A549 treated with RU486 at 1 μM for 4 hours (cell line): ENCODE measurements at places on chromosomes 7 and 10. TPM values are rescaled to one million over a fixed set of nuclear protein-coding genes. Genes with fewer than 3 reads are reported as not detected.

Gene NRP1
- total RNA-seq: 84.8 to 110 TPM (median 90.9 TPM) in 5 replicates

Gene IFIT1B
- not detected in 5 replicates for total RNA-seq

Gene EVX1
- total RNA-seq: 0.07 to 0.32 TPM (median 0.23 TPM) in 3 of 5 replicates, not detected in the others

Gene ZP3
- 14.4 to 21.7 TPM (median 19.4 TPM) in 5 replicates for total RNA-seq

Gene KMT2E
- total RNA-seq: 11.0 to 19.1 TPM (median 17.9 TPM) in 5 replicates

Gene OR2A1
- total RNA-seq: not detected in 5 replicates

Gene ADRA2A
- total RNA-seq: 0.05 to 0.07 TPM (median 0.06 TPM) in 4 of 5 replicates, not detected in the other

Gene SFRP4
- total RNA-seq: 3.3 to 6.9 TPM (median 4.5 TPM) in 5 replicates

Gene GLUD1
- 78.8 to 101 TPM (median 96.9 TPM) in 5 replicates for total RNA-seq

Gene REEP3
- 16.5 to 21.2 TPM (median 19.6 TPM) in 5 replicates for total RNA-seq

Gene UBE3C
- 49.7 to 77.0 TPM (median 68.4 TPM) in 5 replicates for total RNA-seq

Gene KIAA1549
- 5.7 to 8.2 TPM (median 7.2 TPM) in 5 replicates for total RNA-seq

Gene OR2AE1
- not detected in 5 replicates for total RNA-seq

Gene ARL4A
- total RNA-seq: 35.3 to 47.1 TPM (median 43.7 TPM) in 5 replicates

Gene PKD2L1
- total RNA-seq: 0.07 TPM in 1 of 5 replicates, not detected in the others

Gene CYP2C19
- total RNA-seq: not detected in 5 replicates

Gene AOC1
- not detected in 5 replicates for total RNA-seq

Gene TDRD1
- not detected in 5 replicates for total RNA-seq

Gene ASB13
- total RNA-seq: 18.3 to 26.5 TPM (median 21.9 TPM) in 5 replicates

Gene STEAP1B
- 0.20 to 0.32 TPM in 2 of 5 replicates, not detected in the others for total RNA-seq

Gene CD36
- total RNA-seq: 0.06 to 0.29 TPM (median 0.15 TPM) in 4 of 5 replicates, not detected in the other

Gene TMEM178B
- total RNA-seq: 1.1 to 1.7 TPM (median 1.4 TPM) in 5 replicates

Gene TBX20
- 1.3 to 2.5 TPM (median 2.0 TPM) in 5 replicates for total RNA-seq

Gene SPAG6
- total RNA-seq: not detected in 5 replicates
